ENCODE measurements at places on chromosomes 11 and 22.

DNA sequence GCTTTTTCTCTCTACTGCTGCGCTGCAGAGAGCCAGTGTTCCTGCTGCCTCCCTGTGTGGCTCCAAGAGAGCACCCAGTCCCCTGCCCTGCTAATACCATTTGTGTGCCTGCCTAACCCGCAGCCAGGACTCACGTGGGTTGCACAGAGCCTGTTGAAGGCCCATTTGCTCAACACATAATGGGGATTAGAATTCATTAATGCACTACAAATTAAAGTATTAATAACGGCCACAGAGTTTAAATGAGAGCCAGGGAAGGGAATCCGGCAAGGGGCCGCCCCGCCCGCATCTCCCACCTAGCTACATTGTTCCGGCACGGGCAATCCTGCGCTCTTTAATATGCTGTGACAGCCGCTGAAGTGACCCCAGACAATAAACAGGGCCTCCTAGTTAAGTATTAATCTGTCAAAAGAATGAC lies 211.3 kb downstream of the NXPE2 start:
- DNase-seq = no peak

DNA sequence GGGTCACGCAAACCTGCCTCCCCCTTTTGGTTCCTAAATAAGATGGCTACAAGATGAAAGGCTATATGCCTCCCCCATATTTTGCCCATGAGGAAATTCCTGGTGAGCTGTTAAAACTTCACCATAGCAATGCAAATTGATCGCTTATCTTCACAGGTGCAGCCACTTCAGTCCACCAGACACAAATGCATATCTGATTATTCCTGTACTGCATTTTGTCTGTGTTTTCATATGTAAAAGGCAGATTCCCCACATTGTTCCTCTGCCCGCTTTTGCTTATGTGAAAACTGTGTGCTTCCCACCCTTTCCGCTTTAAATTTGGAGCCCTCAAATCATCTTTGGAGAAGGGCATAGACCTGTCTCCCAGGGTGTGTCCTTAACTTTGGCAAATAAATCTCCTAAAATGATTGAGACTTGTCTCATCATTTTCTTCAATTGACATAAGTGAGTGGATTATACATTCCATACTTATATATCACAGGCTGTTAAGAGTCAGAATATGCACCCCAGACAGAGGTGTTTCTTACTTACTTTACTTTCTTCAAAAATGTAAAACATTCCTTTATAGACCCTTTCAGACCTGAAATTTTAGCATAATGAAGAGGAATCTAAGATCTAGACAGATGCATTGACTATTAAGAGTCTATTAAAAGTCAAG lies 116.4 kb downstream of the CASP12 start:
- no peak for DNase-seq

DNA sequence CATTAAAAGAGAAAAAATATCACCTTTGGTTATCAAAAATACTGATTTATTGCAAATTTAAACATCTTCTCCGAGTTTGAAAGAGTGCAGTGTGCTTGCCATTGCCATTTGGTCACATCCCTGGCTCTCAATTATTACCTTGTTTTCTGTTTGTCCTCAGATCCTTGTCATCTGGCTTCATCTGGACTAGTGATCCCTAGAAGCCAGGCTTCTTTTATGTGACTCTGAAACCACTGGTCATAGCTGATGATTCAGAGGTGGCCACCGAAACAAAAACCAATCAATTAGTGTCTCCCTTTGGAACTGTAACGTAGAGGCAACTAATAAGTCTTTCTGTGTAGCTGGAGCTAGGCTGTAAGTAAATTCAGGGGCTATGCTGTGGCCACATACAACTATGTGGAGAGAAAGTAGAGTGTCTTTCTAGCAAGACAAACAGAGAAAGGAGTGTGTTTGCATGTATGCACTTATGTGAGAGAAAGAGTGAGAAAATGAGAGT lies 237.9 kb downstream of the LUZP2 start:
- DNase-seq = no peak

DNA sequence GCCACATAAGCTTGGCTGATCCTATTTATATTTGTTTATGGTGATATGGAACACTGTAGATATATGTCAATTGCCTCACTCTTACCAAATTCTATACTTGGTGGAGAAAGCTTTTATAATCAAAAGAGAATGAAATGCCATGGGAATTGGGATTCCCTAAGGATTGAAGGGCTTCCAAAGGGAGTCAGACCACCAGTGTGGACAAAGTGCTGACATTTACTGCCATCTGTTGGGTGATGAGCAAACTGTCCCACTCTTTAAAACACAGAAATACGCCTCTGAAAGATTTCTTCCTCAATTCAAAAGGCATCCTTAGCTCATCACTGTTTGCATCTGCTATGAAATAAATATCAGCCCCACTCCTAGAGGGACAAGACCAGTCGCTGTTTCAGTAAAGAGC lies 7.1 kb downstream of the SLC1A2 start:
- DNase-seq = no peak

GRCh38 chr11:1305063-1305495 lies 4.4 kb downstream of the TOLLIP start:
- DNase-seq = no peak

- DNase-seq = no peak
These were observed 30.8 kb downstream of the SBF1 start for GRCh38 chr22:50443801-50444625.

DNA sequence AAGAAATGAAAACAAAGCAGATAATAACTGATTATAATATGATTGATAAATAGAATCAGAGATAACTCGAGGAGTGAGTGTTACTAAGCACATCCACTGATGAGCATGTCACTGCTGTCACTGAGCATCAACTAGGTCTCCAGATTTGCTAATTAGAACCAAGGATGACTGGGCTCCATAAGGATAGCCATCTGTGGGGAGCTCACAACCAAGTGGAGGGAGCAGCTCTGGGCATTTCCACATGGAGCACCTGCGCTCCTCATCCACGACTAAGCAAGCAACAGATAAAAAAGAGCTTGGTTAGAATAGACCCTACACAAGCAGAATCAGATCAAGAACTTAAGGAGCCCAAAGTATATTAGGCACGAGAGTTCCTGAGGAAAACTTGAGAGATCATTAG lies 396.0 kb upstream of the B3GAT1 start:
- no peak for DNase-seq

- no peak for DNase-seq
These were observed 106.5 kb downstream of the FEZ1 start for GRCh38 chr11:125389339-125390166.

GRCh38 chr22:43740587-43741270 lies 71.4 kb downstream of the EFCAB6 start:
- no peak for DNase-seq

GRCh38 chr22:16917144-16918003 lies 90.6 kb downstream of the GAB4 start:
- peak; percentile 64 for DNase-seq

DNA sequence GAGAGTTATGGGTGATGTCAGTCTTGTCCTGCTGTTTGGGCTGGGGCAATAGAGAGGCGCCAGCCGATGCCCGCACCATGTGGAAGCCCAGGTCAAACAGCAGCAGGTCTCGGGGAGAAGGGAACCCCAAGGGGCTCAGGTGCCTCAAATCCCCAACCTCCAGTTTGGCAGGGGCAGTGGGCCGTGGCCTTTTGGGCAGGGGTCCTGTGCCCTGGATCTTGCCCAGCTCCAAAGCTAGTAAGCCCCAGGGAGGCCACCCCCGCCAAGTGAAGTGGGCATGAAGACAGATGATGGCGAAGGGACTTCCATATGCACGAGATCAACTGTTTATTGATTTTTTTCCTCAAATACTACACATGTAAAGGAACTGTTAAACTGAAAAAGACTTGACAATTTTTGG lies 12.4 kb upstream of the ARFGAP3 start:
- DNase-seq = no peak

GRCh38 chr11:1499261-1499890 lies 12.8 kb upstream of the MOB2 start:
- no peak for DNase-seq

GRCh38 chr11:22879630-22880029 lies 19.4 kb upstream of the CCDC179 start:
- DNase-seq = no peak

GRCh38 chr11:36532941-36533601 lies 23.0 kb upstream of the TRAF6 start:
- peak; percentile 17 for DNase-seq

DNA sequence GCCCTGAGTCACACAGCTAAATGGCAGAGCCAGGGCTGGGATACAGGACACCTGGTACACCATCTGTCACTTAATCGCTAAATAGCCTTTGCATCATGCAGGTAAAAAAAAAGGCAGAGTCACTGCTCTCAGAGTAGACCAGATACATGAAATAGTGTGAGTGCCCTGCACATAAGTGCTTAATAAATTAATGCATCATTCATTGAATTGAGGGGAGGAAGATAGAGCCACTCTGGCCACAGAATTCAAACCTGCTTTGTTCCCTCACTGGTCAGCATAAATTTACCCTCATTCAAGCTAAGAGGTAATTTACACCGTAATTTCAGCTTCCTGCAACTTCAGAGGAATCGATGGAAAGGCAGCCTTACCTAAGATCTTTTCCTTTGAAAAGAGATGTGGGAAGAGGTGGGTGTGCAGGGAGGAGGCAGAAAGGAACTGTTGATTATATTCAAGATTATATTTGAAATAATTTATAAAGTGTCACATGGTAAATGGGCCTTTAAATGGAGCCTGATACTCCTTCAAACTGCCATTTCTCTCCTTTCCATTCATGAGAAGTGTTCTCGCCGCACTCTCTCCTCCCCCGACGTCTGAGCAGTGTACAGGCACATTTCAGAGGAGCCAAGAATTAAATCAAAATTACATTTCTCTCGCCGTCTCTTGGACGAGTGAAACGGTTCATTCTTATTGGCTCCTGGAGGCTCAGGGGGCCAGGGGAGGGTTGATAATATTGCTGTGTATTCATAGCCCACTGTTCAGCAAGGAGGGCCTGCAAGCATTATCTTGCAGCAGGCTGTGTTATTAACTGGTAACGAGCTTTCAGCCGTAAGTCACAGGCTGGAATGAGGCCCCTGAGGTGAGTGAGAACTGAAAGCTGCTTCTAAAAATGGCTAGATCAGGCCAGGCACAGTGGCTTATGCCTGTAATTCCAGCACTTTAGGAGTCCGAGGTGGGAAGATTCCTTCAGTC lies 52.2 kb upstream of the HMGXB4 start:
- no peak for DNase-seq

GRCh38 chr11:72591785-72592502 lies 82.3 kb downstream of the PDE2A start:
- DNase-seq = no peak

DNA sequence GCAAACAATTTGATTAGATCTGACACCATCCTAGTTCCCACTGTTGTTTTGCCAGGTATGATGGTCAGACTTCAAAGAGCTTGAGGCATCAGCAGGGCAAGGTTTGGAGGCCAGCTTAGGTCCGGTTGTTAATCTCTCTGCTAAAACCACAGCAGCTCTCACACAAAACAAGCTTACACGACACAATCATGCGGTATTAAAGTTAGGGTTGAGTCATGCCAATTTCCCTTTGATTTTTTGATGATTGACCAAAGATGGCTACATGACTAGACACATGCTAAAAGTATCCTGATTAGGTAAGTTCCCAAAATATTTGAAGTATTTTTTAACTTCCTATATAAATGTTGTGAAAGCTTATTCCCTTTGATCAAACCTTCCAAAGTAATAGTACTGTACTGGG lies 145.9 kb downstream of the ELP4 start:
- no peak for DNase-seq

DNA sequence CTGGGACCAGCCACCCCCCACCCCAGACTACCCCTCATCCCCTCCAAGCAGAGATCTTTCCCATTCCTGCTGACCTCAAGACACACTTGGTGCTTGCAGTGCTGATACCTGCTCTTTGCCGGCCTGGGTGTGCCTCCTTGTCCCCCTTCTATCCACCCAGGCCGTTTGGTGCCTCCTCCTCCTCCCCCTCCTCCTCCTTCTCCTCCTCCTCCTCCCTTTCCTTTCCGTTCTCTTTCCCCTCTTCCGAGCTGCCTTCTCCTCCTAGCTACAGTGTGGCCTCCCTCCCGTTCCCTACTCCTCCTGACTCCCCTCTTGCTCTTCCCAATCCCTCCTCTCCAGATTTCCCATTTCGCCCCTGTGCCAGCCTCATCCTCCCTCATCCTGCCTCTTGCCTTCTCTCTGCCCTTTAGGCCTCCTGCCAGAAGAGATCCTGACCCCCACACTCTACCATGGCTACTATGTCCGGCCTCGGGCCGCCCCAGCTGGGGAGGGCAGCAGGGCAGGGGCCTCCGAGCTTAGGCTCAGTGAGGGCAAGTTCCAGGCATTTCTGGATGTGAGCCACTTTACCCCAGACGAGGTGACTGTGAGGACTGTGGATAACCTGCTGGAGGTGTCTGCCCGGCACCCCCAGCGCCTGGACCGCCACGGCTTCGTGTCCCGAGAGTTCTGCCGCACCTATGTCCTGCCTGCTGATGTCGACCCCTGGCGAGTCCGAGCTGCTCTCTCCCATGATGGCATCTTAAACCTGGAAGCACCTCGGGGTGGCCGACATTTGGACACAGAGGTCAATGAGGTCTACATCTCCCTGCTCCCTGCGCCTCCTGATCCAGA lies 712 bp downstream of the HSPB2 start:
- no peak for DNase-seq

DNA sequence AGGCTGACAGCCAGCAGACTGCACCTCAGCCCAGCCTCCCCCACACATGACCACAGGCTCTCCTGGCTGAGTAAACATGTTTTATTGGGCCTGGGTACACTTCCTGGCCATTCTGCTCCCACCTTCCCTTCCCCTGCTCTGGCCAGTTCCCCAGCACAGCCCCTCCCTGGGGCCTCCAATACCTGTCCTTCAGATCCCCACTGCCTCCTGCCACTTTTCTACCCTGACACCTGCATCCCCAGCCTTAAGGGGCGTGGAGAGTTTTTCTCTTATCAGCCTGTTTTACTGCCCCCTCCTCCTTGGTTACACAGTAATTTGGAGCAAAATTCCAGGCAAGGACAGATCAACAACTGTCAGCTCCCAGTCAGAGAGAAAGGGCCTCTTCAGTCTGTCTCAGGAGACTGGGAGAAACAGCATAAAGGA lies at the start of gene ISX:
TSS of gene ISX (plus strand) at position 363 of the 423 bp plus-strand sequence. CDS start 930 bp downstream, outside the sequence.
- DNase-seq = no peak

DNA sequence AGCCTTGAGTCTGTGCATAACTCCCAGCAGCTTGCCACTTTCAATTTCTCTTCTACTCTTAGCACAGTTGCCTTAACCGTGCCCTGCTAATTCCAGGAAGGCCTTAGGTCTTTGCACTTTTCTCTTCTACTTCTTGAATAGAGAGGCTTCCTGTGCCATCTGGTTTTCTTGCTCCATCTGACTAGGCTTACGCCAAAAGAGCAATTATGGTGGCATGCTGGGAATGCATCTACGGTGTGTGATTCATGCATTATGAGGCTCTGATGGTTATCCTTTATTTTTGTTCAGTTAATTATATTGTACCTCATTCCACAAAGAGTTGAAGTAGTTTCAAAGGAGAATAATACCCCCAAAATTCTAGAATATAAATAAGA lies 29.4 kb downstream of the SIK2 start:
- DNase-seq = no peak

GRCh38 chr11:115197433-115197832 lies 306.8 kb downstream of the CADM1 start:
- DNase-seq = no peak

GRCh38 chr11:26655287-26655686 lies 66.6 kb downstream of the SLC5A12 start:
- DNase-seq = no peak

All from endothelial cell (in vitro differentiated cells).